ENCODE measurements at places on chromosomes 3 and 15.
A peak's percentile ranks its signal among the peaks of the same experiment; 100 is the strongest.

- no peak for DNase-seq
Observed at GRCh38 chr3:196793246-196793645, 53.6 kb downstream of the PAK2 start.

DNA sequence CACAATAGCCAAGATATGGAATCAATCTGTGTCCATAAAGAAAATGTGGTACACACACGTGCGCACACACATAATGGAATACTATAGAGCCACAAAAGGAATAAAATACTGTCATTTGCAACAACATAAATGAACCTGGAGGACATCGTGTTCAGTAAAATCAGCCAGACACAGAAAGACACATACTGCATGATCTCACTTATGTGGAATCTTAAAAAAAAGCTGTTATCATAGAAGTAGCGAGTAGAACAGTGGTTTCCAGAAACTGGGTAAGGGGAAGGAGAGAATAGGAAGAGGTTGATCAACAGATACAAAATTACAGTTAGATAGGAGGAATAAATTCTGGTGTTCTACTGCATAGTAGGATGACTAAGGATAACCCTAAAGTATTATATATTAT, 11.1 kb downstream of the ATOSA start:
- no peak for DNase-seq

- peak; percentile 74 for DNase-seq
Observed at GRCh38 chr3:49671291-49672288, 2.6 kb upstream of the APEH start.

DNA sequence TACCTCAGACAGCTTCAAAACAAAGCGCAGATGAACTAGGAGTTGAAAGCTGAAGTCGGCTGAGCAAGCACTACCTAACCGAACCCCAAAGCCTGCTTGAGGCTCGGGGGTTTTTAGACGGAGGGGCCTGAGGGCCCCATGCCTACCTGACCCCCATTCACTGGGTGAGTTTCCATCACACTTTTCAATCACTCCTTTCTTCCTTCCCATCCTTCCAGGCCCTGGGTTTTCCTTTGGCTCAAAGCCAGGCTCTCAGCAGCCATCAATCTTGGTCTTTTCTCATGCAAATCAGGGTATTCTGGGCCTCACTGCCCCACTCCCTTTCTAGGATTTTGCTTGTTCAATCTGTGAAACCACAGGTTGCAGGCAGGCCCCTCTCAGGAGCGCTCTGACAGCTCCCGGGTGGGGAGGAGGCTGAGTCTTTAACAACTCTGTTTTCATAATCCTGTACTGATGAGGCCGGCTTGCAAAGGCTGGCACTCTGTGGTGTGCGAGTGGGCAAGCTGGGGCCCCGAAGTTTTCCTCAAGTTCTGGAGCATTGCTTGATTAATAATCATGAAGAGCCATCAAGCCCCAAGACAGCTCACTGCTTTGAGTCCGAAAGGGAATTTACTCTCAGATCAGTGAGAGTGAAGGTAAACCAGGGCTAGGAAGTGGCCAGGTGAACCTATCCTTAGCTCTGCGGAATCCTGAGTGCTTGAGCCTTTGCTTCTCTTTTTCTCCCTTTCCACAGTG, 97.6 kb downstream of the FRMD4B start:
- no peak for DNase-seq

DNA sequence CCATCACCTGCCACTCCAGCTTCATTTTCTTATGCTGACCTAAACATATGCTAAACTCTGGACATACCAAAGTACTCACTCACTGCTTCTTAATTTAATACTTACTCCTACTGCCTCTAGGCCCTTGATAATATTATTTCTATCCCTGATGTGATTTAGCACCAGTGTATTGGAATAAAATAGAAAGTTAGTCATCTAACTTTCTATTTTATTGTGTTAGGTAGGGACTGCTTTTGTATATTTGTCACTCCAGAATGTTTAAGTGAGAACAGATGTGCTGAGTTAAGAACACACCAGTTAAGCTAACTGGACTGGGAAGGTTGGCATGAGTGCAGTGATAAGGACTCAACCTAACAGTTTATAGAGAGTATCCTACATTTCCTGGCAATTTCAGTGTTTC, 6.5 kb upstream of the CLDN16 start:
- DNase-seq = no peak

DNA sequence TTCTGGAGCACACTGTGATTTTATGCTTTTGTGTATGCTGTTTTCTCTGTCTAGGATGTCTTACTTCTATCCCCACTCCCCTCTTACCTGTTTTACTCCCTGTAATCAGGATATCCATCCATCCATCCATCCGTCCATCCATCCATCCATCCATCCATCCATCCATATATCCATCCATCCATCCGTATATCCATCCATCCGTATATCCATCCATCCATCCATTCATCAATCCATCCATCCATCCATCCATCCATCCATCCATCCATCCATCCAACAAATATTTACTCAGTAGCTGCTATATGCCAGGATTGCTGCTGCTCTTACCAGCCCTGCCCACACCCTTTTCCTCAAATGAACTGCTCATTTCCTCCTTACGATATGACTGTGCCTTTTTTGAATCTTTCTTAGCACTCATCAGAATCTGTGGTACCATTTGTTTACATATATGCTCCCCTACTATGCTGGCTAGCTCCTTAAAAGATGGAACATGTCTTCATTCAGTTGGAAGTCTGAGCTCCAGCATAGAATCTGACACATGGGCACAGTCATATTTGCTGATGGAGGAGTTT, 35.2 kb downstream of the USP13 start:
- no peak for DNase-seq

- DNase-seq = no peak
Observed at GRCh38 chr3:197312431-197312830, 14.0 kb upstream of the DLG1 start.

- no peak for DNase-seq
Observed at GRCh38 chr3:107979538-107979937, 111.3 kb downstream of the CD47 start.

DNA sequence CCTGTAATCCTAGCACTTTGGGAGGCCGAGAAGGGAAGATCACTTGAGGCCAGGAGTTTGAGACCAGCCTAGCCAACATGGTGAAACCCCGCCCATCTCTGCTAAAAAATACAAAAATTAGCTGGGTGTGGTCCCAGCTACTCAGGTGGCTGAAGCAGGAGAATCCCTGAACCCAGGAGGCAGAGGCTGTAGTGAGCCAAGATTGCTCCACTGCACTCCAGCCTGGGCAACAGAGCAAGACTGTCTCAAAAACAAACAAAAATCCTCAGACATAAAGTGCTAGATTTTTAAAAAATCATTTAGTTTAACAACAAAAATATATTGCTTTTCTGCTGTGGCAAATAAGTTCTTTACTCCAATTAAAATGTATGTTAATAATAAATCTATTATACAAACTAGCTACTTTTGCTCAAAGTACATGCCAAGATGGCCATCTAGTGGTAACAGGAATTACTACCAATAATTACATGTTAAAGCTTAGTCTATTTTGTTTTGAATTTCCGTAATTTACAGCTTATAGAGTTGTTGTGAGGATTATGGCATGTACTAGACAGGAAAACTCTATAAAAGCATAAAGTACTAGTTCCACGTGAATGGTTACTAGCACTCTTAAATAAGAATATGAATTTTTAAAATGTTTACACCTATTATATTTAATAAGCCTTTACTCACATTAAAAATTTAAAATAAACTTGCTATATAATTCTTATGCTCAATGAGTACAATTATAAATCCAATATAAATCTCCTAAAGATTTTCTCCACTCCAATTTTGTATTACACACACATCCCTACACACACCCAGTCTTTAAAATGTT, 39.0 kb downstream of the GABPB1 start:
- no peak for DNase-seq

- DNase-seq = no peak
Observed at GRCh38 chr3:96619475-96619874, 194.9 kb upstream of the EPHA6 start.

DNA sequence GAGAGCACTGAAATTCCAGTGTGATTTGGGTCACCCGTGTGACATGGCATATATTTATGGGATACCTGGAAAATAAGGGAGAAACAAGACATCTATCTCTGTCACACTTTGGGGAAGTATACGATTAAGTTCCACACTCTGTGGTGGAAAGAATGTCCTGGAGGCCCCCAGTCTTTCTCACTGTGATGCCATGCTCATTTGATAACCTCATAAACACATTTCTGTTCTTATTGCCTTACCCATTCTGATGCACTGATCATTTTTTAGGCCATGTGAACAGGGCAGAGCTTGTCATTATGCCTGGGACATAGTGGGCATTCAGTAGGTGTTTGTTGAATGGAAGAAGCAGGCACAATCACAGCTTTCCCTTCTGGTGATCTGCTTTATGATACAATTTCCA, 349.4 kb upstream of the TPRG1 start:
- DNase-seq = no peak

GRCh38 chr15:63942486-63943365, 103.6 kb downstream of the DAPK2 start:
- no peak for DNase-seq

- no peak for DNase-seq
Observed at GRCh38 chr3:159978353-159978752, 10.3 kb upstream of the IL12A start.

DNA sequence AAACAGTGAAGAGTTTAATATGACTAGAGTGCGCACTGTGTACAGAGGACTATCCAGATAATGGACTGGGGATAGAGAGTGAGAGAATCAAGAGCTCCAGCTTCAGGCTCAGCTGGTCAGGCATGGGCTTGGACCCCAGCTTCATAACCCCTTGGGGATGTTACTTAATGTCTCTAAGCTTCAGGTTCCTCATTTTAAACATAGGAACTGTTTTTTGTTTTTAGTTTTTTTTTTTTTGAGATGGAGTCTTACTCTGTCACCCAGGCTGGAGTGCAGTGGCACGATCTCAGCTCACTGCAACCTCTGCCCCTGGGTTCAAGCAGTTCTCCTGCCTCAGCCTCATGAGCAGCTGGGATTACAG, 9.9 kb upstream of the BRPF1 start:
- no peak for DNase-seq

GRCh38 chr3:113212150-113212843, 940 bp downstream of the BOC start:
- DNase-seq = no peak

GRCh38 chr15:55685286-55685685, 57.7 kb downstream of the PRTG start:
- no peak for DNase-seq

GRCh38 chr3:123060054-123060453, 6.8 kb upstream of the PDIA5 start:
- DNase-seq = no peak

- no peak for DNase-seq
Observed at GRCh38 chr3:14001136-14001535, 121.3 kb upstream of the WNT7A start.

- DNase-seq = no peak
Observed at GRCh38 chr3:8652324-8652987, 7.9 kb upstream of the SSUH2 start.

All from activated CD8-positive, alpha-beta memory T cell treated with anti-CD3 and anti-CD28 coated beads, Interleukin-2, amount 50 U/mL, for 4 hours (primary cell).